ENCODE measurements at places on chromosomes 3 and 15.

DNA sequence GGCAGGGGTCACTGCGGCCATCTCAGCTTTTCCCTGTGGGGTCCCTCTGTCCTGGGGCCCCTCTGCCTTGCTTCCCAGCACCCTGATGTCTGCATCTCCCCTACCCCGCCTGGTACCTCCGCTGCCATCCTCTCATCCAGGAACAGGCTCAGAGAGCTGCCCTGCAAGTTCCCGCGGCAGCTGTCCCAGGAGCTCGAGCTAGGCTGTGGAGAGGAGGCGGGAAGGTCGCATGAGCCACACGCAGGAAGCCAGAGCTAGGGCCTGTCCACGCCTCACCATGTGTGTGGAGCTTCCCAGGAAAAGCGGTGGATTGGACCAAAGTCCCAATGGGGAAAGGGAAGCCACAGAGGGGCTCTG is 12.5 kb downstream of the PLA2G4B start:
- DNase-seq = no peak

GRCh38 chr3:107275511-107275910 is 101.7 kb upstream of the CCDC54 start:
- no peak for DNase-seq

DNA sequence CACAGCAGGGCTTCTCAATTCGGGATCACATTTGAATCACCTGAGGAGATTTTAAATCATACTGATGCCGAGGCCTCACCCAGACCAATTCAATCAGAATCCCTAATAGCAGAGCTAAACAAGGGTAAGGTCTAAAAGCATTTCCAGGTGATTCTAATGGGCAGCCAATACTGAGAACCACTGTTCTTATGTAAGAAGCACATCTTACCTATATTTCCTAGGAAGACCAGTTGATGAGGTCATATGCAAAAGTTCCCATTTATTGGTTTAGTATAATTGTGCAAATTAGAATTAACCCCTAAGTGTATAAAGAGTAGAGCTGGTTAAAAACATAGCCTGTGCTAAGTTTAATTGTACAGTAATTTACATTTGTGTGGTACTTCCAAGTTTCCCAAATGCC is 2.1 kb downstream of the TIGIT start:
- no peak for DNase-seq

DNA sequence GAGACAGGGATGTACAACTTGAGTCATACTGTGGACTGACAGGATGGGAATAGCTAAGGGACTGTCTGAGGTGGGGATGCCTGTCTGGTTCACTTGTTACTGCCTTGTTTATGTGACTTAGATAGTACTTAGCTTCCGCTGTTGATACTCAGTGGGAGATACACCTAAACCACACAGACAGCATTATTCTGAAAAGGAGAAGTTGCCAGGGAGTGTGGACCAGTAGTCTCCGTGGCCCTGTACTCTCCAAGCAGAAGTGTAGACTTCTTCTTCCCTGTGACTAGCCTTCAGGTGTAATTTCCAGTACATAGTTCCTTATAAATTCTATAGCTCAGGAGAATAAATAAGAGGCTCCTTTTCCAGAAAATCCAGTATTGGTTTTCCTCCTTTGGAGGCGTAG is 5.1 kb downstream of the HIGD2B start:
- no peak for DNase-seq
